ENCODE measurements at places on chromosomes 6 and 20. TPM values are rescaled to one million over a fixed set of nuclear protein-coding genes. Genes with fewer than 3 reads are reported as not detected.

DNA sequence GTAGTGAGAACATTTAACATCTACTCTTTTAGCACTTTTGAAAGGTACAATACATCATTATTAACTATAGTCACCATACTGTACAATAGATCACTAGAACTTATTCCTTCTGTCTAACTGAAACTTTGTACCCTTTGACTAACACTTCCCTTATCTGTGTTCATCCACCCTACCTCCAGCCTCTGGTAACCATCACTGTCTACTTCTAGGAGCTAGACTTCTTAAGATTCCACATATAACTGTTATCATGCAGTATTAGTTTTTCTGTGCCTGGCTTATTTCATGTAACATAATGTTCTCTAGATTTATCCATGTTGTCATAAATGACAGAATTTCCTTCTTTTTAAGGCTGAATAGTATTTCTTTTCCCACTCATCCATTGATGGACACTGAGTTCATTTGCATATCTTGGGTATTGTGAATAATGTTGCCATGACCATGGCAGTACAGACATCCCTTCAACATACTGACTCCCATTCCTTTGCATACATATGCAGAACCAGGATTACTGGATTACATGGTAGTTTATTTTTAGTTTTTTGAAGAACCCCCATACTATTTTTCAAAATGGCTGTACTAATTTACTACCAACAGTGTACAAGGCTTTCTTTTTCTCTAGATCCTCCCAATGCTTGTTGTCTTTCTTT is 135.7 kb downstream of the MOXD1 start:
- DNase-seq: no peak

Gene GDAP1L1
- polyA plus RNA-seq: 0.13 TPM

Gene THBD
- 19.1 TPM for polyA plus RNA-seq

DNA sequence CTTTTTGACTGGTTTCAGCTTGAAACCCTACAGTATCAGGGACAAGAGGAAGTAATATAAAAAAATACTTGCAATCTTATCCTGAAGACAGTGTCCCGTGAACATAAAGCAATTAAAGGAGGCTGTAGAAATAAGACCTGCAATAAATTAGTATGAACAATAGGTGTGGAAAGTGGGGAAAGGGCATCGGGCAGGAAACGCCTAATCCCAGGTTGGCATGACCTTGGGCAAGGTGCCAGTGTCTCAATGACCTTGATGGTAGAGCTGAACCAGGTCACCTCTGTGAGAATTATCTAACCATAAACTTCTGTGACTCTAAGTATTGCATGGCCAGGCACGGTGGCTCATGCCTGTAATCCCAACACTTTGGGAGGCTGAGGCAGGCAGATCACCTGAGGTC is 115.2 kb downstream of the LY86 start:
- no peak for DNase-seq

Gene AVP
- polyA plus RNA-seq: not detected

GRCh38 chr20:46998477-46999240 is 104.0 kb downstream of the EYA2 start:
- DNase-seq: no peak

Gene COL20A1
- 0.93 TPM for polyA plus RNA-seq

GRCh38 chr6:71246596-71246995 is 42.0 kb upstream of the OGFRL1 start:
- DNase-seq: no peak

DNA sequence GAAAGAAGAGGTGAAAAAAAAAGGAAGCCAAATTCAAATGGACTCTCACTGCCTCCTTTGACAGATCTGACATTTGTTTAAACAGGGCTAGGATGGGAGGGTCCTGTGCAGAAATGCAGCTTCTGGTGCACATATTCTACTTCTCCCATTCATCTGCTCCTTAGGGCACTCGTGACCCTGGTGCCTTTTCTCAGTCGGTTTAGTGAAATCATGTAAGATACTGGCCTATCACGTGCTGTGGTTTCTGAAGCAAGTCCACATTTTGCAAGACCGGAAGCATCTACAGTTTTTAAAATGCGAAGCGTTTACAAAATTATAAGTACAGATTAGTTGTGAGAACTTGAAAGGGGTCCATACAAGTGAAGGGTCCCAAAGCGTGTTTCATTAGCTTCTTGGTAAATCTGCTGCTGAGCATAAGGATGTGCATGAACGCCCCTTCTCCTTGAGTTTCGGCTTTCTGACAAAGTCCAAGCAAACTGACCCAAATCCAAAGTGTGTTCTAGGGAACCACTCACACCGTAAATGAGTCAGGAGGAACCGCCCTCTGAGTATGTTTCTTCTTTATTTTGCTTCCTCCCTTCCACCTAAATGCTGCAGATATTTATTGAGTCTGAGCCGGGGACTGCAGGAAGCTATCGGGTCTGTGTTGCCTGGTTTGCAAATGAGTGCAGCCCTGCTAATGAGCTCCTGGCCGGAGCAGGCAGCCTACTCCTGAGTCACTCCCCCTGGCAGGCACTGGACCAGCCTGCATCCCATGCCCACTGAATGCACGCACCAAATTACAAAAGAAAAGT is 323.8 kb upstream of the JARID2 start:
- no peak for DNase-seq

DNA sequence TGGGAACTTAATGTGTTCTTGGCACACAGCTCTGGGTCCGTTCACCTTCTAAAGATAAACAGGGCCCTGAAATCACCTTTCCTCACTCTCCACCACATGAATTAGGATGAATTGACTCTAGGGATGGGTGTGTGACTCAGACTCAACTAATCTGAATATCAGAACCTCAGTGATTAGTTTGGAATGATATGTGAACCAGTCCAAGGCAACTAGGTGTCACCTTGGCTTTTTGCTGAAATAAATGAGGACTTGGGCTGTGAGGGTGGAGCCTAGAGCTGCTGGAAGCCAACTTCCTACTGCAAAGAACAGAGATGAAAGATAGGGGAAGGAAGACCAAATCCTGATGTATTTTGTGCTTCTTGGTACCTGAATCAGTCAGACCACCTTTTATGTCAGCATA is 132.0 kb upstream of the RNF24 start:
- no peak for DNase-seq

DNA sequence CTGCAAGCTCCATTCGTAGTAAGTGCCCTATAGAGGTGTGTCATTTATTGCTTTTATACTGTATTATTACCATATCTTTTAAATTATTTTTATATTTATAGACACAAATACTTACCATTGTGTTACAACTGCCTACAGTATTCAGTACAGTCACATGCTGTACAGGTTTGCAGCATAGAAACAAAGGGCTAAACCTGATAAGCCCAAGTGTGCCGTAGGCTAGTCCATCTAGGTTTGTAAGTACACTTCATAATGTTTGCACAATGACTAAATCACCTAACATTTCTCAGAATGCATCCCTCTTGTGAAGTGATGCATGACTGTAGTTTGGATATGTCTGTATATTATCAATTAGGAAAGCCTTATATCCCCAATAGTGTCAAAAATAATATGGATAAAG is 122.8 kb downstream of the CLVS2 start:
- DNase-seq: no peak

GRCh38 chr6:19857703-19858102 is 20.5 kb downstream of the ID4 start:
- DNase-seq: no peak

GRCh38 chr6:91340896-91341395 is 754.1 kb upstream of the MAP3K7 start:
- DNase-seq: no peak

Measured in A549 (cell line).